ENCODE measurements at places on chromosomes 2 and 18.

GRCh38 chr2:191358325-191359025 lies 113.3 kb downstream of the MYO1B start:
- DNase-seq = no peak

- DNase-seq = no peak
Measured at GRCh38 chr2:40260437-40260836, 191.5 kb downstream of the SLC8A1 start.

- DNase-seq = no peak
Measured at GRCh38 chr2:167424803-167425755, 536.8 kb downstream of the XIRP2 start.

GRCh38 chr2:105403783-105404698 lies 5.2 kb upstream of the FHL2 start:
- peak; percentile 95 for DNase-seq

GRCh38 chr2:103959174-103960128 lies 894.5 kb upstream of the POU3F3 start:
- DNase-seq = no peak

DNA sequence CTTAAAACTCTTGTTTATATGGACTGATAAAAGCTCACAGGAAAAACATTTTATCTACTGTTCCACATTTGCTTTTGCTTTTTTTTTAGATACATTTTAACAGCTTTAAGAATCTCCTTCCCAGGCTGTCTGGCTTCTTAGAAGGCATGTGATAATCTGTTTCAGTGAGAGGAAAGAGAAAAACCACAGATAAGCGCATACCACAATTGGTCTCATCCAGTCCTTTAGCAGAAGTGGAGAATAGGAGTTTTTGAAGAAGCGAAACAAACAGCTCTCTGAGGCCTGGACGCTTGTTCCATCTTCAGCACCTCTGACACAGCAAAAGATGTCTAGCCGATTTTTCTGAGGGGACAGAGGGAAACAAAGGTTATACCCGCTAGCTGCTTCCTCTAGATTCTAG lies 37.6 kb downstream of the RMC1 start:
- peak; percentile 98 for DNase-seq

GRCh38 chr2:156110890-156111289 lies 221.6 kb downstream of the NR4A2 start:
- DNase-seq = peak; percentile 16

DNA sequence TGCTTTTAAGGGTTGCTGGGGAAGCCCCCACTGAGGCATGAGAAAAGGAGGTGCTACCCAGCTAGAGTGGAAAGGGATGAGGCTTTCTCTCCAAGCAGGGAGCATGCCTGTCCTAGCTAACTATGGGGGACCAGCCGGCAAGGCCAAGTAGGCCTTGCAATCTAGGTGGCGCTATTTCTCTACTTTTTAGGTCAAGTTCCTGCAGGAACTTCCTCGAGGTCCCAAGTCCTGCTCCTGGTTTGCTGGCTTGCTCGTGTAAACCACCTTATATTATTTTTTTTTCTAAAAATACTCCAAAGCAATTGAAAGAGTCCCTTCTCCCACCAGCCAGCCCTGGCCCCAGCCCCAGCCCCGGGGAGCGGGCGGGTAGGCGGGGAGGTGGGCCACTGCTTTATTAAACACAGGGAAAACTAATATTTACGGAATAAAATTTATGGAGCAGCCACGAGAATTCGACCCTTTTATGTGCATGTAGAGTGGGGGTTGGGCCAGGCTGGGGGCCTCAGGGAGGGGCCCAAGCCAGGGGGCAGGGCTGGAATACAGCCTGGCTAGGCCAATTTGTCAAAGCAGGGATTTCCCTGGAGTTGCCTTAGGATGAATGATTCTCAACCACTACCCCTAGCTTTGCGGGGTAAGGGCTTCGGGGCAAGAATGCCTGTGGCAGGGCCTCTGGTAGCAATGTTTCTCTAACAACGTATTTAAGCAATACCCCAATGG lies 12.8 kb upstream of the IHH start:
- peak; percentile 79 for DNase-seq

DNA sequence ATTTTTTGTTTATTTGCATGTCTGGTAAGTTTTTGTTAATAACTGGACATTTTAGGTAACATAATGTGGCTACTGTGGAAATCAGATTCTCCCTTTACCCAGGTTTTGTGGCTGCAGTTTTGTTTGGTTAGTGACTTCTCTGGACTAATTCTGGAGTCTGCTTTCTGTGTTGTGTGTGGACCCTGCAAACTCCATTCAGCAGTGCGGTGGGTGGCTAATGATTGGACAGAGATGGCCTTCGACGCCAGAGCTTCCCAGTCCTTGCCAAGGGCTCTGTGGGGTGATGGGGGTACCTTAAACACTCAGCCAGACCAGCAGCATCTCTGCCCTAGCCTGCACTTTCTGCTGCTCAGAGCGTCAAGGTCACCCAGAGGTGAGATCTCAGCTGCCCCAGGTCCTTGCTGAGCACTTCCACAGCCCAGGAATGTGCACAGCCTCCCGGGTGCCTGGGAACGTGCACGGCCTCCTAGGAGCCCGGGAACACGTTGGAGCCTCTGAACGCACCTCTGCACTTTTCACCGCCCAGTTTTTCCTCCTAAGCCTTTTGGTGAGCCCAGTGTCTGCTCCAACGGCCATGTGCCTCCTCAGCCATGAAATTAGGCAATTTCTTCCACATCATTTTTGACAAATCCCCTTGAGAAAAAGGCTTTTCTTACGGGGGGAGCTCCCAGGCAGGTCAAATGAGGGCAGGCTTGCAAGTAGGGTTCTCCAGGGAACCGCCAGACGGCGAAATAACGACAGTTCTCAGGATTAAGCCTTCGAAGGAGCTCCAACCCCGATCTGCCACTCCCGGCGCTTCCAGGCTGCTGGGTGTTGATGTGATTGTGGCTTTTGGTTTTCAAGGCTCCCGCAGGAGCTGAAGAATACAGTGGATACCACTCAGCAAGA lies 35.2 kb upstream of the KLF11 start:
- DNase-seq = no peak

DNA sequence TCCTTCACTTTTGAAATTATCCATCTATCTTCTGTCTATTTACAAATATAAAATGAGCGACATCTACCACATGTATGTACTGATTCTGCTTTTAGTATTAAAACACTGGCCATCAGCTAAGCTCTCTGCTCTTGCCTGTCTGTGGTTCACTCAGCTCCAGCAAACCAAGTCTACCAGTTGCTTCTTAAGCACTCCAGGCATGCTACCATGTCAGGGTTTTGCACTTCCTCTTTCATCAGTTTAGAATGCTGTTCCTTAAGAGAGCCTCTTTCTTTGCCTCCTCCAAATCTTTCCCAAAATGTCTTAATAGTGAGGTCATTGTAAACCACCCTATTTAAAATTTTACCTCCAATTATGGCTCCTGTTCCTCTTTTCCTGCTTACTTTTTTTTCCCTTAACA lies 59.5 kb downstream of the SCN3A start:
- no peak for DNase-seq

DNA sequence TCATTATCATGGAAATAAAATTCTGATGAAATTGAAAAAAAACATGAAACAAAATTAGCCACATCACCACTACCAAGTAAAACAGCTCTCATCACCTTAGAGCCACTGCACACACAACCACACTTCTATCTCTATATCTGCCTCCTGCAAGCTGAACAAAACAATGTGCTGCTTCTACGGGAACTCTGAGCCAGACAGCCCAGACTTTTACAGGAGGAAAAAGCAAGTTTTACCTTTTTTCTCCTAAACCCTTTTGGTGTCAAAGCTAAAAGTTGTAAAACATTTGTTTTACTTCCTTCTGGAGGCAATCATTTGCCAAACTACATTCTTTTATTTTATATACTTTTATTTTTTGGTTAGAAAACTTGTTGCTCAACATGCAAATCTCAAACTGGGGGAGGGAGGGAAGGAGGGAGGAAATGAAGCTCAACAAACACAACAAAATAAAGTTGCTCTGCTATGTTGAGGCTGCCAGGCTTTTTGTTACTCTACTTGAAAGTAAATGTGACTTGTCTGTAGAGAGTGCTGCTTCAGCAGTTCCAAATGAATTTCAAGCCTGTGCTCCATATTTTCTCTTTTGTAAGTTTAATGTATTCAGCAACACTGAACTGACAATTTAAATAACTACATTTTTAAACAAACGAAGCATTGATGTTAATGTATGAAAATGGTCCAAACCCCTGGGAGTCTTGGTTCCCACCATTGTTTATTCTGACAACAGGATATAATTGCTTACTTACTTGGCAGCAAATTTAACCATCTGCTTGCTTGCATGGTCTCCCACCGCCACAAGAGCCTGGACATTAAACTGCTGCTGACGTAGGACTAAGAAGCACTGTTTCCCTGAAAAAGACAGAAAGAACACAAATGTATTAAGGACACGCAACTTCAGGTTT lies 24.5 kb downstream of the DARS1 start:
- peak; percentile 26 for DNase-seq

DNA sequence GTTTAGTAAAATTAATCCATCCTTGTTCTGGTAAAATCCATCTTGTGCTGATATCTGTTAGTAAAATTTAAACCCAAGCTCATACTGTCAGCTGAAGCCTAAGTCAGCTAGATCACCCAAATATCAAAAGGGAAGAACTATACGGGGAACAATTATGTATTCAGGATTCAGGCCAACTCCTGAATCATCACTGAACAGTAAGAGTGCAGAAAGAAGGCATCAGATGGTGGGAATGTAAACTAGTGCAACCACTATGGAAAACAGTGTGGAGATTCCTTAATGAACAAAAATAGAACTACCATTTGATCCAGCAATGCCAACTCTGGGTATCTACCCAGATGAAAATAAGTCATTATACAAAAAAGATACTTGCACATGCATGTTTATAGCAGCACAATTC lies 81.8 kb downstream of the RAPGEF4 start:
- DNase-seq = no peak

GRCh38 chr2:164655750-164656149 lies 34.5 kb upstream of the GRB14 start:
- no peak for DNase-seq

- DNase-seq = no peak
Measured at GRCh38 chr18:34623557-34623956, 86.5 kb upstream of the DTNA start.

GRCh38 chr2:31828891-31829290 lies 181.9 kb downstream of the MEMO1 start:
- DNase-seq = peak; percentile 44

- no peak for DNase-seq
Measured at GRCh38 chr2:100218552-100218951, 76.2 kb upstream of the AFF3 start.

GRCh38 chr2:31286230-31286629 lies 52.3 kb downstream of the EHD3 start:
- DNase-seq = no peak

DNA sequence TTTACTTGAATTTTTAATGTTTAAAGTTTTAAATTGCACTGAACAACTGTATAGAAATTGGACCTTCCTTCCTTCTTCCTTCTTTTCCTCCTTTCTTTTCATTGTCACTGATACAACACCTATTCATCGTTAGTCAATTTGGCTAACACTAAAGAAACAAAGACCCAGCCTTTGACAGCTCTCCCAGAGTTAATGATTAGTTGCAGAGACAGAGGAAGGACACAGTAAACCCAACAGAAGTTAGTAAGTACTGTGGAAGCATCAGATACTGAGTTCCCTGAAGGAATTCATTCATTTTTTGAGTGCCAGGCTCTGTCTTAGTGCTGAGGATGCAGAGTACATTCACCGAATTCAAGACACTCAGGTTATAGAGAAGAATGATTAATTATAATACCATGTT lies 77.9 kb upstream of the RAB27B start:
- DNase-seq = no peak

GRCh38 chr18:225745-226144 lies 42.1 kb downstream of the THOC1 start:
- DNase-seq = no peak

- DNase-seq = no peak
Measured at GRCh38 chr18:63085611-63086010, 234.0 kb downstream of the BCL2 start.

- peak; percentile 75 for DNase-seq
Measured at GRCh38 chr2:28506112-28506910, 10.5 kb downstream of the PLB1 start.

DNA sequence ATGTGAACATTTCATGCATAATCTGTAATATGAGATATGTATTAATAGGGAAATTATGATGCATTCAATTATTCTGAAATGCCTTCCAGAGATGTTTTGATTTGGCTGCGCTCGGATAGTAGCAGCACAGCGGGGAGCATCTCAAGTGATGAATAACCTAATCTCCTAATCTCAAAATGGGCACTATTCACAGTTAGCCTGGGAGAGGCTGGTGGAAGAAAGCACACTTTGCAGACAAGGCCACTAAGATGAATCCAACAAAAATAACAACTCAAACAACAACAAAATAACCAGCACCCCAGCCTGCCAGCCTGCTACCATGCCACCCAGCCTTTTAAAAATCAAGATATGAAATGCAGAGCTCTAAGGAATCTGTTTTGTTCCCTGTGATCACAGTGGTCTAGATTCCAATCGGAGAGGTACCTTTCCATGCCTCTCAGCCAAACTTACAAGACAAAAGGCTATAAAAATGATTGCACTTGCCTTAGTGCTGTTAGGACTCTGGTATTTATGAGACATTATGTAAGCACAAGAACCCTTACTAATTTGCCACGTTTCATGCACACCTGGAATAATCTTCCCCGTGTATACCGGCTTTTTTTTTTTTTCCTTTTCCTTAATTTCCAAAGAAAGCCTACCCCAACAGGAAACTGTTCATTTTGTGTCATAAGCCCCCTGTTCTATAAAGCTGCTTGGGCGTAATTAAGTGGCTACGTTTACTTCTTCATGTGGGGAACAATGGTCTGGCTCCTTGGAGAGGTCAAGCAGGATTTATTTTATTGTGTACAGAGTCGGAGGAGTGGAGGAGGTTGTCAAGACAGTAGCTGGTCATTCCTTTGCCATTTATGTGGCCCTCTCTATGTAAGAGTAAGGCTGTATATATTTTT lies 526.9 kb upstream of the FANCL start:
- no peak for DNase-seq

- DNase-seq = peak; percentile 48
Measured at GRCh38 chr2:55877087-55877436, 46.5 kb downstream of the EFEMP1 start.

- DNase-seq = no peak
Measured at GRCh38 chr2:55931281-55931680, 7.7 kb upstream of the EFEMP1 start.

- peak; percentile 77 for DNase-seq
Measured at GRCh38 chr2:178193823-178194599, at the start of gene OSBPL6. Gene OSBPL6, plus strand, starts transcription at chr2:178194512. Its CDS starts 111,673 bp downstream, at chr2:178306185.

DNA sequence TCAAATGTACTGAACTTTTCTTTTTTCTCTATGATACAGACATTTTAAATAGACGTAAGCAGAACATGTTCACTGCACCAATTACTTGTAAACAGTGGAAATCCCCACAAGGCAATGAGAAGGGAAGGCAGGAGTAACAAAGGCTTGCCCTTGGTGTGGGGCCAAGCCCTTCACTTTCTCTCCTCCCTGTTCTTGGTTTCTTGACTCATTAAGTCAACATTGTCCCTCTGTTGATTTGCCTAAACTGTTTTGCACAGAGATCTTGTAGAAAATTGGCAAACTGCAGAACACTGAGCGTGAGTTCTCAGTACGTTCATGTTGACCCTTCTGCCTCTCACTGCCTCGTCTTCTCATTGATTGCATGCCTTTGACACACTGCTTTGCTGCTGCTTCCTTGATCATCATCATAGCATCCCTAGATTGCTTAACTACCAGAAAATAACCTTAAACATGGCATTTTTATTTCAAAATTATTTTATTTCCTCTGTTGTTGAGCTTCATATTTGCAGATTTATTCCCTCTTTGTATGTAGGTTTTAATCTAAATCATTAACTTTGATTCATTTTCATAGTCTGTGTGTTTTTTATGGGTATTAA lies 257.7 kb downstream of the PTGR3 start:
- DNase-seq = peak; percentile 47
